Stimulated activated CD8-positive, alpha-beta memory T cell treated with anti-CD3 and anti-CD28 coated beads, Interleukin-4, amount 100 ng/mL, for 4 hours (primary cell): ENCODE measurements at places on chromosomes 7 and 10.
A peak's percentile ranks its signal among the peaks of the same experiment; 100 is the strongest.

GRCh38 chr7:96679886-96680285, 29.8 kb downstream of the SEM1 start:
- DNase-seq, result no peak

DNA sequence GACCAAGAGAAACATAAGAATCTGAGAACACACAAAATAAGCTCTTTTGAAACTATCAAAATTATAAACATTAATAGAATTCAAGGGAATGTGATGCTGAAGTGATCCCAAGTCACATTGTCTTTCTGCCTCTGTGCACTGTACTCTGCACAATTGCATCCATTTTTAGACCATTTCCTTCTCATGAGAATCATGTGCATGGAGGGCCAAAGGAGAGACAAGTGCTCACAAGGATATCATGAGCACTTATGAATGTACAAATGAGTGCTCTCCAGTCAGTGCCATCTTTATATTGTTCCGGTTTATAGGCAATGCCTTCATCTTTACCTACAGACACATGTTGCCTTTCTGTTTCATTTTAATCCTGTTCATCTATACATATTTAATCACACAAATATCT, 36.9 kb downstream of the MET start:
- no peak for DNase-seq

DNA sequence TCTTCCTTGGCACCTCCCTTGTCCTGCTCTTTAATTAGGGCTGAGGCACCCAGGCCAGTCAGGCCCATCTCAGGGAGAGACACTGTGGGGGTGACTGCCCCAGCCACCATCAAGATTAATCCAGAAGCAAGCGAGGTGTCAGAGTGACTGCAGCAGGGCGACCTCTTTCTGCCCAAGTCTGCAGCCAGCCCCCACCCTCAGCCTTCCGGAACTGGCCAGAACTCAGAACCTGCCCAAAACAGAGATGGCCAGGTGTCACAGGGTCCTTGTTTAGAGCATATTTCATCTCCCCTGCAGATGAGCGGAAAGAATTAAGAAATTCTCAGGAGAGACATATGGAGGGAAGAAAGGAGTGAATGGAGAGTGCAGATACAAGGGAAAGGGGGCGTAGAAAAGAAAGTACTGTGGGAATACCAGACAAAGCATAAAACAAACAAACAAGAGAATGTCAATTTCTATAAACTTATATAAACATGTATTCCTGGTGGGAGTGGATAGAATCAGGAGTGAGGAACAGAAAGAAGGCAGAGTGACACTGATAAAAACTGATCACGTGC, 188.8 kb upstream of the NRP1 start:
- DNase-seq, result no peak

GRCh38 chr10:34766266-34766600, 48.9 kb downstream of the PARD3 start:
- DNase-seq, result no peak

DNA sequence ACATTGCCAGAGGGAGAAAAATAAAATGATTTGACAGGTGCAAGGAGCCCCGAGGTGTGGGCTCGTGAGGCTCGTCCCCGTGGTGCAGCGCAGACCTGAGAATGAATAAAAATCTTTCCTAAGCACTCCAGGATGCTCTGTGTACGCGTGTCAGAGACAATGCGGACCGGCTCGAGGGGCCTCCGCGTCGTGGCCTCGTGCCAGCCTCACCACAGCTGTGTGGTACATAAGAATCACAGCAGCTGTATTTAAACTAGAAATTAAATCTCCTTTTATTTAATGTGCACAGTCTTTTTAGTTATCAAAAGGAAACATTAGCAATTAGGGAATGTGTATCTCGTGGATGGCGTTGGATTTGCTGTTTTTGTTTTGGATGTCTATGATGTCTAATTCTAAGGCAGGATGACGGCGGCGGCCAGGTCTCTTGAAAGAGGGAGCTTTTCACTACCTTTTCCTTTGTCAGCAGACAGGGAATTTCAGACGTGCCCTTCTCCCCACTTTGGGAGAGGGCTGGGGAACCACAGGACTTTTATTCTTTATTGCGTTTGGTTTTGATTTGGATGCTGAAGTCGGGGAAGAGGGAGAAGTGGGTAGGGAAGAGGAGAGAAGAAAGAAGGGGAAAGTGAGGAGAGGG, 365.3 kb upstream of the SHH start:
- no peak for DNase-seq

- DNase-seq, result no peak
These were observed 42.2 kb upstream of the NME8 start for GRCh38 chr7:37806152-37806551.

DNA sequence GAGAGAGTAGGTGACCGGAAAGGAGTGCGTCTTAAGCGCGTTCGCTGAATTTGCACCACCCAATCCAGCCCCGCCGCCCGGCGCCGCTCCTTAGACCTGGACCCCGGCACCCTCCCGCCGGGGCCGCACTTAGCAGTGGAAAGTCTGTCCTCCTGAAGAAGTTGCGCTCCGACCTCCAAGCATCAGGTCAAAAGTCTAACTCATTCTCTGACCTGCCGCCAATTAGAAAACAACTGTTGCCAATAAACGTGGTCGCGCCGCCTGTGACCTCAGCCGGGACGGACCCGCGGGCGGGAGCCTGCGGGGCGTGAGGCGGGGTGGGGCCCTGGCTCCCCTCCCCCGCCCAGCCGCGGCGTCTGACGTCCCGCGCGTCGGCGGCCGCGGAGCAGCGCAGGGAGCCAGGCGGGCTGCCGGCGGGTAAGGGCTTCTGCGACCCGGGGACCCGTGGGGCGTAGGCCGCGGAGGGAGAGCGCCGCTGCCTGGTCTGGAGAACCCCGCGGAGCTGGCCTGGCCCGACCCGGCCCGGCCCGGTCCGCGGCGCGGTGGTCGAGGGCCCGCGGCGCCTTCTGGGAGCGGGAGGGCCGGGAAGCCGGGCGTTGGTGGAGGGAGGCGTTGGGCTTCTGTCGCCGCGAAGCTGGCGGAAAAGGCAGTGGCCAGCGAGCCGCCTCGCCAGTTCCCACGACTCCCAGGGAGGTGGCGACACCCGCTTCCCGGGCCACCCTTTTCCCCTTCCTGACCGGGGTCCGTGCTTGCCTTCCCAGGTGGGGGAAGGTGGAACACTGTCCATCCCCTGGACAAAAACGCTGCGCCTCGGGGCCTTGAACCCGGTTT, at the start of gene BCAP29:
BCAP29 (plus strand) TSS at position 362 of the 831 bp plus-strand sequence. CDS start 527 bp downstream, outside the sequence.
- peak; percentile 19 for DNase-seq

GRCh38 chr7:155516466-155516865, 29.9 kb downstream of the CNPY1 start:
- no peak for DNase-seq

DNA sequence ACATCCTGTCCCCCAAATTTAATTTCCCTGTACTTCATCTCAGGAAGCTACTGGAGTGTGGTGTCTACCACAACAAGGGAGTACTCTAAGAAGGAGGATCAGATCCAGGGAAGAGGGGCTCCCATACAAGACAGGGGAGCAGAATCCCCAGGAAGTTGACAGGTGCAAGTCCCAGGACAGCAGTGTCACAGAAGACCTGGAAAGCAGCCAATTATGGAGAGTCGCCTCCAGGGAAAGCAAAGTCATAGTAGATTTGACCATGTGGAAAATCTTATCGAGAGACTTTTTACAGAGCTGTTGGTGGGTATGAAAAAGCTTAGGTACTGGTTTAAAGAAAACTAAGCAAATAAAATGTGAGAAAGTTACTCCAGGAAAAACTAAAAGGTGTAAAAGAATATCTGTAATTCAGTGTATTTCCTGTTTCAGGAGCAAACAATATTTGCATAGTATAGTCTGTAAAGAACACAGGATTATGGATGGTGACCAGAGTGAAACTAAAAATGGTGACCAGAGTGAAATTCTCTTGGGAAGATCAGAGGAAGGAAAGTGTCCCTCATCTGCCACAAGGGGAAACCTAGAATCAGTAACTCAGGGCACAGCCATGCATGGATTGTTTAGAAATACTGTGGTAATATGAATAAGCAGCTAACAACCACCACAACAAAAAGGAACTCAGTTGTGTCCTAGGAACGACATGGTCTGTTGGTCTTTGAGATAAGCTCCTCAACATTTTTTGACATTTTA, 44.5 kb downstream of the LANCL2 start:
- no peak for DNase-seq

- peak; percentile 58 for DNase-seq
These were observed at the start of gene RUFY2 for GRCh38 chr10:68406815-68407548. TSS of gene RUFY2 (minus strand) at chr10:68407277. CDS start at chr10:68407189, 88 bp downstream.

DNA sequence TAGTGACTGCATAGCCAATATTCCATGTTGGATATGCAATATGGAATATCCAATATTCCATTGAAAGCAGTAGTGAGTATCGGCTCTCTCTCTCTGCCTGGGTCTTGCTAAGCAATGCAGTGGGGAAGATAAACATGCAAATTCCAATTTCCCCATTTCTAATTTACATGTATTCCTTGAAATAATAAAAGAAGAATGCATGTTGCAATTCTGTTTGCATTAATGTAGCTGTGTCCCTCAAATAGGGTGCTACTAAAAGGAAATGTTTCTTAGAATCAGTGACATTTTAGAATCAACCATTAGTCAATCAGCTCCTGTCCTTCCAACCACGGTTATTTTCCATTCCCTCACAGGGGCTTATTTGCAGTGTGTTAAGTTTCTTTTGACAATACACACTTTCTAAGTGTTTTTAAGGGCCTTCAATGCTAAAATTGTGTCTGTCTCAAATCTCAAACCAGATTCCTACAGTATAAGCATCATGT, 46.7 kb downstream of the AFAP1L2 start:
- no peak for DNase-seq

GRCh38 chr7:94297397-94297838, 97.3 kb upstream of the COL1A2 start:
- DNase-seq, result no peak
